Left colon (tissue), 2 donors: ENCODE measurements at places on chromosomes 2 and 18.
A peak's percentile ranks its signal among the peaks of the same experiment; 100 is the strongest.

DNA sequence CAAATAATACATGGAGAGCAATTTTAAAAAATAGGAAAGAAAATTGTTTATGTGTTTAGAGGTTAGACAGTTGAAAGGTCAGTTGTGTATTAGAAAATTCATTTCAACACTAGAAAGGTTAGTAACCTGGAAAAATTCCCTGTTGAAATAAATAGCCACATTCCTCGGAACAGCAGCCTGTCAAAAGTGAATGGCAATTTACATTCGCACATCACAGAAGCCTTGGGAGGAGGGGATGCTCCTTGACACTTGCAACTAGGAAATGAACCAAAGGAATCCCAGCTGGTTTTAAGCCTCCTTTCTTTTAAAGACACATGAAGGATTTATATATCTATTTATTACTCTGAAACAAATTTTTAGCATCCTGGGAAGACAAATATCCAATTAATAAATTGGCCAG lies 653.5 kb upstream of the LRRTM4 start:
- DNase-seq = no peak

DNA sequence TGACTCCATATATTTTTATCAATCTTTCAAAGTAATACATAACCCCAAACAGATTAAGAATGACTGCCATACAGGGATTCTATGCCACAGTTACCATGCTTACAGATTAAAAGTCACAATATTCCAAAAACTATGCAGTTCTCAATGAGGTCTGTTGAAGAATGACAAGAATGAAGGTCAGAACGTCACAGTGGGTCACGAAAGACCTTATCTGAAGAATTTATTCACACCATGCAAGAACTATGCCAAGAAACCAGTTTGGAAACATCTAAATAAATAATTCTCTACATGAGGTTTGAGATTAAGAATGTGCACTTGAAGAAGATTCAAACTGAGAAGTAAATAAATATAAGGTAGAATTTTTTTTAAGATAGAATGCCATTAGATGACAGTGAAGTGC lies 253.3 kb downstream of the EXOC6B start:
- no peak for DNase-seq

DNA sequence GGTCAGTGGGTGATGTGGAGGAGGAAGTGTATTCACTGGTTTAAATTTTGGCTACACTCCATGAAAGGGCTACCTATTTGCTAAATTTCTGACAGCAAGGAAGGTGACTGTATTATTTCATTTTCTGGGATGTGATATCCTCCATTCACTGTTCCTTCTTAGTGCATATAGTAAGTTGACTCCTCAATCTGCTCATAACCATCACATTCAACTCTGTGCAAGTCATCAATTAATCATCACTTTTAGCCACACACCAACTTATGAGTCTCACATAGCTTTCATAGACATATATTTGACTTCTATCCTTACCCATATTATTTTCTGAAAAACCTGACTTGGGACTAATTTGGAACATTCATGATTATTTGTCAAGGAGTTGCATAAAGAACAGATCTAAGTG lies 16.9 kb downstream of the KLHL41 start:
- DNase-seq = no peak

DNA sequence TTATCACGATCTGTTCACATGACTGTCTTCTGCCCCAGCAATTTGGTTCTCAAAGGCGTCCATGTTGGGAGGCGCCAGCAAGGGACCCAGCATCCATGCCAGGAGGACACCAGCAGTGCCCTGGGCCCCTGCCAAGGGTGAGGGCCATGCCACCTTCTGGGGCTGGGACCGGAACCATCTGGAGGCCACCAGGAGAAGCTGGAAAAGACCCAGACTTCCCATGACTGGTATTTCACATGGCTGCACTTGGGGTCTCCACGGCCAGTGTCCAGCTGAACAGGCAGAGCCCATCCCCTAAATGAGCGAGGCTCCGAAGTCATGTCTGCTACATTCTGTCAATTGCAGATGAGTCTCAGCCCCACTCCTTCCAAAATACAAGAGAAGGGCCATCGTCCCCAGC lies 306.8 kb upstream of the HS6ST1 start:
- no peak for DNase-seq

- DNase-seq = no peak
These were observed 115.4 kb downstream of the KYNU start for GRCh38 chr2:142992840-142993239.

DNA sequence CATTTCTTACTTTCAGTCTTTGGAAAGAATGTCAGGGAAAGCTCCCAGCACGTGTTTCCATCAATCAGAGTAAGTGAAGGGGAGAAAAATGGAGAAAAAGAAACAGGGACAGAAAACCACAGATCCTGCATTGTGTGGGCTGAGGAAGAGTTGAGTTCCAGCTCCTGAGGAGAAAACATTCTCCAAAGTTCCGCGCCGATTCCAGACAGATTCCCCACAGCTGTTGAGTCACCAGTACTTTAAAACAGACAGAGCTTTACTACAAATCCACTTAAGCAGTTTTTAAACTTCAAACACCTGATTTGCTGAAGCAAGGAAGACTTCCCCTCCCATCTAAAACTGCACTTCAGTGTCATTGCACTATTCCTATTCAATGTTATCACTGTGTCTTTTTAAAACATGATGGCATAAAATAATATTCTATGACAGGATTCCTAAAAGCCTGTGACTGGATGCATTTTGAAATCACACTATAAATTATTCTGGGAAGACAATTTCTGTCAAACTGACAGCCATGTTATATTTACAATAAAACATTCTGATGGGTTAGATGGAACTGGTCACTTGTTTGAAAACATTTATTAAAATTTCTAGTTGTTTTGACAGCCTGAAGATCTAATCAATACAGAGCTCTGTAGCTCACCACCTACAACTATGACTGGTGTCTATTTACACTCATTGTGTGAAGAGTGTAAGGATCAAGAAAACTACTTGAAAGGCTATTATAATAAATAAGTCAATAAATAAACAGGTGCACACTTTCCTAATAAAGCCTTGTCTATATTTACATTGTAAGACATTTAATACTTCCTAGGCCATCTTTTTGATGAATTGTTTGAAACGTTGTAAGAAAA lies 40.9 kb downstream of the TCF4 start:
- no peak for DNase-seq

- DNase-seq = no peak
These were observed 138.9 kb downstream of the LTBP1 start for GRCh38 chr2:33085646-33086045.

DNA sequence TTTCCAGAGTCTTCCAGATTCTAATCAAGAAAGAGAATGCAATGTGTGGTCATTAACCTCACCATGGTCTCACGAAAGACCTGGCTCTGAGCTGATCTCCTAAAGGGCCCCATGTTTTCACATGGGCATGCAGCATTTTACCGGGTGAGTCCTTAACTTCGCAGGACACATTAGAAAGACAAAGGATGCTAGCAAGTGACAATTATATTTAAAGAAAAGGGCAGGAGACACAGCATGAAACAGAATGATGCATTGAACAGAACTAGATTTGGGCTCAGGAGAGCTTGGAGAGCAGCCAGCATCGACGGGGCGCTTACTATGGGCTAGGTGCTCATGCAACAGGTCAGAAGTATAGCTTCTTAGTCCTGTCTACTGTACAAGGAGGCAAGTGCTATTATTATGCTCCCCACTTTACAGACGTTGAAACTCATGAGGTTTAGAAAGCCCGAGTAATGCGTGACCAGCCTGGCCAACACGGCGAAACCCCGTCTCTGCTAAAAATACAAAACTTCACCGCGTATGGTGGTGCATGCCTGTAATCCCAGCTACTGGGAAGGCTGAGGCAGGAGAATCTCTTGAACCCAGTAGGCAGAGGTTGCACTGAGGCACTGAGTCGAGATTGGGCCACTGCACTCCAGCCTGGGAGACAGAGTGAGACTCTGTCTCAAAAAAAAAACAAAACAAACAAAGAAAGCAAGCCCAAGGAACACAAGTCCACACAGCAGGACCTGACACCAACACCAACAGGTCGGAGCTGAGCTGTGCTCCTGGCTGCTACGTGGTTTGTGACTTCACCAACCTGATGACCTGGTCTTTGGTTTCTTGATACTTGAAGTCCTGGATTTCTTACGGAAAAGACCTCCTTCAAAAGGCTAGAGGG lies 16.1 kb downstream of the MBP start:
- DNase-seq = no peak

- DNase-seq = no peak
These were observed 192.7 kb upstream of the REV1 start for GRCh38 chr2:99682275-99683060.

DNA sequence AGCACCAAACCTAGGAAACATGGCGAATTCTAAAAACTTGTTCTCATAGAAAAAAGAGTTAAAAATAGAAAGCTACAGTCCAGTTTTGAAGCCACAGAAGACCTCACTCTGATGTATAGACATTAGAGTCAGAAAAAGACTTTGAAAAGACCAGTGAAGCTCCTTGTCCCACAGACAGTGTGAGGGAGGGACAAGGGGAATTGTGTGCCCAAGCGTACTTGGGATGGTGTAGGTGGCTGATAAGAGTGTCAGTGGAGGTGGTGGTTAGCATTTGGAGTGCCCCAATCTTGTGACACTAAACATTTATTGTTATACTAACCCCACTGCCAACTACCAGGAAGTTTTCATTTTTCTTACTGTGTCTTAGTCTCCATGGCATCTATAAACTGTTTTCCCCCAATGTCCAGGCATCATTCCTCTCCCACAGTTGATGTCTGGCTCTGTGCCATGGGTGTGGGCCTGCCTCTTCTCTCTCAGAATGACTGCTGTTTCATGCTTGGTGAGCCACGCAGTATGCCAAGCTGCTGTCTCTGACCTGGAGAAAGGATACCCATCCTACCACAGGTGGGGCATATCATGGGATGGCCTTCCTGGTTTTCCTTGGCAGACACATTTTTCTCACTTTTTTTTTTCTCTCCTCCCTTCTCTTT lies 161.4 kb downstream of the RPIA start:
- no peak for DNase-seq

- no peak for DNase-seq
These were observed 921.4 kb downstream of the TRIB2 start for GRCh38 chr2:13638181-13638580.

DNA sequence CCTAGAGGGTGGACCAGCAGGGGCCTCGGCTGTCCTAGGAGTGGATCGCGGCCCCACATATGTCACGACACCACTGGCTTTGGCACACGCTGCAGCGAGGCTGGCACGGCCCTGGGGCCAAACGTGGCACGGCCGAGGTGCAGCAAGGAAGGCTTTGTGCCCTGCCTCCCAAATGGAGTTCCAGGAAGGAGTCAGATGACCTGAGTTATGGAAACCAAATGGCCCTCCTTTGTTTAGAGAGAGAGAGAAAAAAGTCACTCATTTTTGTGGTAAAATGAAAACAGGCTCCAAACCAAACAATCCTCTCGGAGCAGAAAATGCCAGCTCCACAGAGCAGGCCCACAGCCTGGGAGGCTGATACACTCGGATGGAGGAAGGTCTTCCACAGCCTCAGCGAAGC lies 105.6 kb downstream of the ANTXR1 start:
- DNase-seq = no peak

DNA sequence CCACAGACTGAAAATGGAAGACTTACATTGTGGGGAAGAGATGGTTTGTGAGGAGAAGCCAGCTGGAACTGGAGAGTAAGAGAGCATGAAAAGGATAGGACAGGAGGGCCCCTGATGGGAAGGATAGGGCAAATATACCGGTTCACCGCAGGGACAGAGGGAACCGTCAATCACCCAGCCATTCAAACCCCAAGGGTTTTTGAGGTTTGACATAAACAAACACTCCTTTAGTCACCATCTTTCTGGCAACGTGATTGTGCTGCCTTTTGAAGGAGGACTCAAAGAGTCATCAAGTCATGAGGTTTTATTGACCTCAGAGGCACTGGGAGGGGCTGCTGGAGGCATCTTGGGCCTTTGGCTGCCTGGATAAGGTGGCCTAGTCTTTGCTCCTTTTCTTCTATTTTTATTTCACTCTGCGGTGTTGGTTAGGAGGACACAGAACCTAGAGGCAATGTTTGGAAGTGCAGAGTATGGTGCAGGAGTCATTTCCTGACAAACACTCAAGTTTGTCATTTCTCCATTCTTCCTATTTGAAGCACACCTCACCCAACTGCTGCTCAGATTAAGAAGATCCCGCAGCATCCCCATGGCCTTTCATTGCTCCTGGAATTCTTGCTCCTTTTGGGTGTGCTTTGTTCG lies 487.3 kb upstream of the SPRED2 start:
- no peak for DNase-seq

DNA sequence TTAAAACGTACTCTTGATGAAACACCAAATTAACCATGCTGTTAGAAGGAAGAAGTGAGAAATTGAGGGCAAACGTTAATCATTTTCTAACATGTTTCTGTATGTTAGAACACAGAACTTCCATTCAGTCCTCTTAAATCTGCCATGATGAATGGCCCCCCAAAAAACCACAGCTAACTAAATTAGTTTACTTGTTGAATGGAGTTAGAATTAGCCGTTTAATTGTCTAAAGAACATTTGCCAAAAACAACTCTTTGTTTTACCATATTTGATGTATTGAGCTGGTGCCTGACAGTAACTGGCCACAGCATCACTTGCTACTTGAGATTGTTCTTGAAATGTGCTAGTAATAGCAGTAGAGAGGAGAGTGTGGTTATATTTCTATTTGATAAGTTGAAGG lies 12.7 kb downstream of the CCNYL1 start:
- no peak for DNase-seq

GRCh38 chr18:22300665-22301636 lies 116.8 kb downstream of the CTAGE1 start:
- DNase-seq = no peak

DNA sequence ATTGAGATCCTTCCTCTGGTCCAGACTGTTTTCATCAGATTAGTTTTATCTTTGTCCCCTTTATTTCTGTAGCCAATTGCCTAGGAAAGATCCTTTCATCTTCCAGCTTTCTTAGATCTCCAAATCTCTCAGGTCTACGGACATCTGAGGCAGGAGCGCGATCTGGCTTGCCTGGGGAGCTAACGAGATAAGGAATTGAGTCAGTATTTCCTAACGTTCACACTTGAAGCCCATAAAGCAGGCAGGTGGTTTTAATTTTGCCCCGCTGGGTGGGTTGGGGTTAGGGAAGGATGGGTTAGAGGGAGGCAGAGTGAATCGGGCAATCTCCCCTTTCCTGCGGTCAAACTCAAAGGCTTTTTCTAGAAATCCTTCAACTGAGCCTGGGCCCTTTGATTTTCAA lies 727 bp upstream of the TTLL4 start:
- peak; percentile 8 for DNase-seq
